ENCODE measurements at places on chromosomes 1 and 21.

DNA sequence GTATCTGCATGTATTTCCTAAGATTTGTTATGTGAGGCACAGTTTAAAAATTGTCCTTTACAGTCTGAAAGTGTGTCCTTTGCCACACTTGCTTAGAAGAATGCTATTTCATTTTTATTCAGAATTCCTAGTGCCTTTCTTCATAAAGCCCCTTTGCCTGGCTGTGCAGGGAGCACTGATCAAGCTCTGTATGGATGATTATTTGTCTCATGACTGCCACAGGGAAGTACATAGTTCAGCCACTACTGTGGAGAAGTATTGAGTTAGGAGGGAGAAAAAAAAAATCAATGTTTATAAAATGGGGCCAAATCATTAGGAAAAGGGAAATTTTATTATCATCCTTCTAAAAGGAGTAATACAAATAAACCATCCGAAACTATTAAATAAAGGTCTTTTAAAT is 51.4 kb downstream of the LHX4 start:
- no peak overlapping the region for H3K27ac ChIP-seq
- H3K4me1 ChIP-seq = no peaks in the 10 kb centered on the region
- DNase-seq = no peak
- H3K4me3 ChIP-seq = no peak overlapping the region

- no peaks in the 10 kb centered on the region for H3K4me1 ChIP-seq
- no peak for DNase-seq
- H3K36me3 ChIP-seq = no peaks in the 10 kb centered on the region
- H3K27ac ChIP-seq = no peak overlapping the region
- no peaks in the 10 kb centered on the region for H3K27me3 ChIP-seq
- no peak overlapping the region for H3K4me3 ChIP-seq
Measured at GRCh38 chr1:181344091-181344490, 139.2 kb upstream of the CACNA1E start.

DNA sequence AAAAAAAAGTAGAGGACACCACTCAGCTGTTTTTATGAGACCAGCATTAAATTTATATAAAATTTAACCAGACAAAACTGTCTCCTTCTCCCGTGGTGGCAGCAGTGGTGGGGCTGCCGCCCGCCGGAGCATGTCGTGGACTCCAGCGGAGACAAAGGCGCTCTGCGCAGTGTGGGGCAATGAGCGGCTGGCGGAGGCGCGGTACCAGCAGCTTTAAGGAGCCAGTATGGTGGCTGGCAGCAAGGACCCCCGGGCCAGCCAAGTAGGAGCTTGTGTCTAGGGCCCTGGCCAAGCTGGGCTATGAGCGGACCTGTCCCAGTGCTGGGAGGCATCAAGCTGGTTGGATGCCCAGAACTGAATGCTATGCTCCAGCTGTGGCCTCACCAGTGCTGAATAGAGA is 2102.9 kb downstream of the NCAM2 start:
- H3K27me3 ChIP-seq = no peaks in the 10 kb centered on the region
- no peak overlapping the region for H3K4me3 ChIP-seq
- H3K27ac ChIP-seq = no peak overlapping the region
- H3K4me1 ChIP-seq = no peaks in the 10 kb centered on the region

DNA sequence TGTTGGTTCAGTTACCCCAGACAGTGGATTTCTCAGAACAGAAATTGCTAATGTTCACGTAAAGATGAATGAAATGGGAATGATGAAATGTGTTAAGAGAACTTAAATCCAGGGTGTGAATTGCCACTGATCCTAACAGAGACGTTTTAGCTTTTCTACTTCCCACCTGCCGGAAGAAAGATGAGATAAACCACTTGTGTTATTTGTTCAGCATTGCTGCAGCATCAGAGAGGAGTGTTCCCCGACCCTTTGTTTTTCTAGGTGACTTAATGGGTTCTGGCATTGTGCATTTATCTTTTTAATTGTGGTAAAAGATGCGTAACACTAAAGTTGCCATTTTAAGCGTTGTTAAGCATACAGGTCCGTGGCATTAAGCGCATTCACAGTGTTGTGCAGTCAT is 122.3 kb downstream of the GALNT2 start:
- H3K4me3 ChIP-seq = no peak overlapping the region
- DNase-seq = no peak
- H3K36me3 ChIP-seq = peaks cover 2% of the 10 kb centered on the region
- peaks cover 5% of the 10 kb centered on the region for H3K4me1 ChIP-seq

- DNase-seq = no peak
- peaks cover 3% of the 10 kb centered on the region for H3K4me1 ChIP-seq
- H3K27ac ChIP-seq = no peak overlapping the region
- H3K4me3 ChIP-seq = no peak overlapping the region
- no peaks in the 10 kb centered on the region for H3K27me3 ChIP-seq
- no peaks in the 10 kb centered on the region for H3K36me3 ChIP-seq
Measured at GRCh38 chr1:230750576-230750975, 3.4 kb downstream of the CAPN9 start.

- no peak overlapping the region for H3K27ac ChIP-seq
- H3K27me3 ChIP-seq = peaks cover 4% of the 10 kb centered on the region
- peaks cover 3% of the 10 kb centered on the region for H3K4me1 ChIP-seq
- no peak for DNase-seq
- H3K4me3 ChIP-seq = no peak overlapping the region
Measured at GRCh38 chr21:44368711-44369446, 15.5 kb downstream of the TRPM2 start.

DNA sequence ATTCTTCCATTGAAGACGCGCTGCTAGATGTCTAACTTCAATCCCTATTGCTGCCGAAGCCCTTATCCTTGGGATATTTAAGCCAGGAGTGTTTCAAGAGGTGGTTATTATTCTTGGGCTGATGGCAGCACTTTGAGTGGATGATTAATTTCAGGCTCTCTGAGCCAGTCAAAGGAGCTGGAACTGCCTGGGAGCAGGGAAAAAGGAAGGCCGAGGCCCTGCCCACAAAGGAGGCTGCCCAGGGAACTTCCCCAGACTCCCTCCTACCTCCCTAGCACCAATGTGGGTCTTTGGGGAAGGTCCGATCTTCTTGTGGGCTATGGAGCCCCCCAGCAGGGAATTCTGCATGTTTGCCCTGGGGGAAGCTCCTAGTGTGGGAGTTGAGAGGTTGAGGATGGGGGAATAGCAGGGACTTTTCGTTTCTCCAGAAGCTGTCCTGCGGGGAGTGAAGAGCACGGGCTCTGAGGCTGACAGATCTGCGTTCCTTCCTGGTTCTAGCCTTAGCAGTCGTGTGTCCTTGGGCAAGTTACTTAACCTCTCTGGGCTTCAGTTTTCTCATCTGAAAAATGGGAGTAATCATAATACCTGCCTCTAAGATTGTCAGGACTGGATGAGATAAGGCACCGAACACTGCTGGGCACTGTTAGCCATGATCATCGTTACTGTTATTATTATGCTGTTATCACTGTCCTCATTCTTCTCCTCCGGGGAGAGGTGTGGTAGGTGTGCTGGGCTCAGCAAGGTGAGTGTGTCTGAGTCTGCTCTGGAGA is 6.3 kb downstream of the KCNQ4 start:
- H3K4me1 ChIP-seq = no peaks in the 10 kb centered on the region
- no peak overlapping the region for H3K27ac ChIP-seq
- H3K27me3 ChIP-seq = peaks cover 4% of the 10 kb centered on the region
- DNase-seq = no peak
- no peak overlapping the region for H3K4me3 ChIP-seq

- no peak for DNase-seq
- no peaks in the 10 kb centered on the region for H3K4me1 ChIP-seq
- no peak overlapping the region for H3K27ac ChIP-seq
- no peaks in the 10 kb centered on the region for H3K36me3 ChIP-seq
Measured at GRCh38 chr1:245131026-245131393, 23.8 kb upstream of the KIF26B start.

DNA sequence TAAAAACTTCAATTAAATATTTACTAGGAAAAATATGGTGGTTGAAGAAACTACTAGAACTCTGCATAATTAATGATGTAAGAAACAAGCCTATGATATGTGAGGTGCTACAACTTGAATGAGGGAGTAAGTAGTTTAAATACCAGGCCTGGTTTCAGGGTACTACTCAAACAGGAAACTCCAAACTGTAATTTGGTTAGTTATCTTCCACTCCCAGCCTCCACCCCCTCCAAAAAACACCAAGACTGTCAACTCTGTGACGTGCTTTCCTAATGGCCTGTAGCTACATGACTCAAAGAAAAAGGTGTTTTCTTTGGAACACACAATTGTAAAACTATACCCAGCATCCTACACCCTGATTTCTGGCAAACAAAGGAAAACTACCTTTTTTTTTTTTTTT is 55.9 kb upstream of the RCC1 start:
- DNase-seq = no peak
- no peaks in the 10 kb centered on the region for H3K27me3 ChIP-seq
- H3K4me3 ChIP-seq = no peak overlapping the region
- H3K4me1 ChIP-seq = no peaks in the 10 kb centered on the region
- H3K36me3 ChIP-seq = no peaks in the 10 kb centered on the region

DNA sequence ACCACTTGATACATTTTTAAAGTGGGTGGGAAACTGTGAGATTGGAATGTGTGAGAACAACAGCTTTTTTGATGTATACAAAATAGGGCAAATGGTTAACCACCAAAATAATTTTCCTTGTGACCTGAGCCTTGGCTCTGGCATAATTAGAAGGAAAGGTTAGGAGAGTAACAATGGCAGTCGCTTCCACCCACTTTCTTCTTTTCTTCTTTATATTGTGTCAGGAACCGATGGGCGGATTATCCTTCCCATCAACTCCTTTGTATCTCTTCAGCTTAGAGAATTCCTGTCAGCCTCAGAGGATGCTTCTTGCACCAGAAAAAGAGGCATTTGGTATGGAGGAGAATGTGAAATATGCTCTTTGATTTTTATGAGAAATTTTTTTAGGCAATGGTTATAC is 90.6 kb downstream of the SDCCAG8 start:
- no peak for DNase-seq
- no peak overlapping the region for H3K4me3 ChIP-seq
- H3K27ac ChIP-seq = no peak overlapping the region
- no peaks in the 10 kb centered on the region for H3K27me3 ChIP-seq

- no peaks in the 10 kb centered on the region for H3K27me3 ChIP-seq
- H3K4me1 ChIP-seq = peaks cover 21% of the 10 kb centered on the region
- H3K27ac ChIP-seq = peak overlapping the region; percentile 20
- no peaks in the 10 kb centered on the region for H3K36me3 ChIP-seq
- H3K4me3 ChIP-seq = no peak overlapping the region
Measured at GRCh38 chr1:51572365-51572764, 44.5 kb upstream of the OSBPL9 start.

DNA sequence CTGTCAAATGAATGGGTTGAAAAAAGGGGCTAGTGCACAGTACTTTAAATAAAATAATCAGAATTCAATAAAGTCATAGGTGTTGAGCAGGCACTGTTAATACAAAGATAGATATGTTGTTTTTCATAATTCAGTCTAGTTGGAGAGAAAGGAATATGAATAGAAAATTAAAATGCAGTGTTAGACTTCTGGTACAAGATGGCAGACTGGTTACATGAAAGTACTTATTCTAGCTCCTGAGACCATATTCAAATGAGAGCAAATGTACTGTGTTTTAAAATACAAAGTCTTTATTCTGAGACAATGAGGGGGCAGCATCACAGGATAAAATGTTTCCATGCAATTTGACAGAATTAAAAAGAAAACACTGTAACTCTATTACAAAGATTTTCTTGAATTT is 542.1 kb downstream of the COL11A1 start:
- no peaks in the 10 kb centered on the region for H3K4me1 ChIP-seq
- H3K27ac ChIP-seq = no peak overlapping the region
- H3K27me3 ChIP-seq = no peaks in the 10 kb centered on the region
- no peak overlapping the region for H3K4me3 ChIP-seq
- no peak for DNase-seq
- no peaks in the 10 kb centered on the region for H3K36me3 ChIP-seq

- H3K36me3 ChIP-seq = no peaks in the 10 kb centered on the region
- H3K4me1 ChIP-seq = peaks cover 5% of the 10 kb centered on the region
- H3K27ac ChIP-seq = no peak overlapping the region
- no peak for DNase-seq
- H3K4me3 ChIP-seq = no peak overlapping the region
- H3K27me3 ChIP-seq = no peaks in the 10 kb centered on the region
Measured at GRCh38 chr21:29115899-29116298, 14.5 kb upstream of the MAP3K7CL start.

- no peak overlapping the region for H3K27ac ChIP-seq
- H3K4me3 ChIP-seq = no peak overlapping the region
- DNase-seq = no peak
- no peaks in the 10 kb centered on the region for H3K4me1 ChIP-seq
- peaks cover 2% of the 10 kb centered on the region for H3K36me3 ChIP-seq
Measured at GRCh38 chr1:9761855-9762254, 61.9 kb downstream of the CLSTN1 start.

GRCh38 chr1:77925518-77925917 is 37.1 kb downstream of the NEXN start:
- H3K36me3 ChIP-seq = peaks cover 6% of the 10 kb centered on the region
- H3K4me3 ChIP-seq = no peak overlapping the region
- no peak for DNase-seq
- no peak overlapping the region for H3K27ac ChIP-seq
- H3K27me3 ChIP-seq = no peaks in the 10 kb centered on the region

DNA sequence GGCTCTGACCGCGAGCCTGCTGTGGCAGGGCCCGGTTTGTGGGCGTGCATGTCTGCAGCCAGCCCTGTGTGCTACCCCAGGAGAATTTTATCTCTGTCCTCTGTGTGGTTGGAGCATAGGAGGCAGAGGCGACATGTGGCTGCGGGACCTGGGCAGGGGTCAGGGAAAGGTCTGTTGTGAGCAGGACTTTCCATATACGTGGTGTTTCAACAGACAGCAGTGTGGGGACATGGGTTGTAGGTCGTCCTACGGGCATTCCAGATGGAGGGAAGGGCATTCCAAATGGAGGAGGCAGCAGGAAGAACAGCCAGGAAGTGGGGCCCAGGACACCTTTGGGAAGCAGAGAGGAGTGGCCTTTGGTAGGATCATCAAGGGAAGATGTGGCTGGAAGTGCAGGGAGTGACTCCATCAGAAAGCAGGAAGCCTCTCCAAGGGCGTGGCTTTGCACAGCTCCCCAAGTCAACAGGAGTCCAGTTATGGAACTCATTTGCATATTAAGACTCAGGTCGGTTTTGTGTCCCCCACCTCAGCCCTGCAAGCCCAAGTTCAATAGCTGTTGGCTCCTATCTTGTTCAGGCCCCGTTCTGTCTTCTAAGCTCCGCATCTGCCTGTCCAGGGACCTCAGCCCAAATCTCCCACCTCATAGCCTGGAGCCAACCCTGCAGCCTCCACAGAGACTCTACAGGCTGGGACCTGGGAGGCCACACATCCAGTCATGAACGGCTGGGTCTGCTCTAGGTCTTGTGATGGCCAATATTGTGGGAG is 309.1 kb downstream of the MATN1 start:
- H3K36me3 ChIP-seq = no peaks in the 10 kb centered on the region
- H3K4me3 ChIP-seq = no peak overlapping the region
- H3K27me3 ChIP-seq = no peaks in the 10 kb centered on the region

All from trophoblast cell (in vitro differentiated cells and primary cell).